ENCODE measurements at places on chromosomes 12 and 14. TPM values are rescaled to one million over a fixed set of nuclear protein-coding genes. Genes with fewer than 3 reads are reported as not detected.

- DNase-seq, result peak; percentile 52
Observed at GRCh38 chr12:110689281-110690126, 589 bp upstream of the HVCN1 start.

DNA sequence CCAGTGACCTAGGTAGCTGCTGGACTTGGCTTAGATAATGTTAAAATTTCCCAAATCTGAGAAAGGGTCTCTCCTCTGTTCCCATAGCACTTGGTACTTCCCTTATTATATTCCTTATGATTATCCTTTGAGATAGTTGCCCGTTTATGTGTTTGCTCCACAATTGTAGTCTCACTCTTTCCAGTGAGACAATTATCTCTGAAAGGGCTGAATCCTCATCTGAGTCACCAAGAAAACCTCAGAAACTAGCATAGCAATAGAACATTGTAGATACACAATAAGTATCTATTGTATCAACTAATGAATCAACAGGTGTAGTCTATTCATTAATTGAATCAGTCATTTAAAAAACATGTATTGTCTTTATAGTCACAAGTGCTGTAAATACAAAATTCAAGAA lies 119.1 kb upstream of the FAR2 start:
- DNase-seq, result no peak

GRCh38 chr14:95609398-95609990 lies 74.6 kb downstream of the GLRX5 start:
- DNase-seq, result peak; percentile 53

DNA sequence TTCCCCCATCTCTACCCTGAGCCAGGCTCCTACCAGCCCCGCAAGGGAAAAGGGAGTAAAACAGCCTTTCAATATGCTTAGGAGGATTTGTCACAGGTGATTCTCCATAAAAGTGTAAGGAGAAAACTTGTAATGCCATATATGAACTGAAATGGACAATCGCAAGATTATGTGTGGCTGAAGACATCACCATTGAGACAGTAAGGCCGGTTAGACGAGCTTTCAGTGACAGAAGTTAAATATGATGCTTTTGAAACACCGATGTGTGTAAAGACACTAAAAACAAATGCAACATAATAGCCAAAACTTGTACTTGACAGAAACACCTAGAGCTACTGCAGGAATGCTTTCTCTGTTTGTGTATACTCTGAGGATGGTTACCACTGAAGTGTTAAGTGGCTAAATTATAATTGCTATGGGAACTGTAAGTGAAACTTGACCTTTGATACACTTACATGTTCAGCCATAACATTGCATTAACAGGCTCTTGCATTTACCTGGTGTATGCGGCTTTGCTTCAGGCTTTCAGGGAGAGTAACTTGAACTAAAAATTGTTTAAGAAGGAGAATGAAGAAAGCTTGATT lies 42.3 kb downstream of the FAR2 start:
- no peak for DNase-seq

- peak; percentile 19 for DNase-seq
Observed at GRCh38 chr14:58151133-58152013, 640 bp downstream of the ARMH4 start.

DNA sequence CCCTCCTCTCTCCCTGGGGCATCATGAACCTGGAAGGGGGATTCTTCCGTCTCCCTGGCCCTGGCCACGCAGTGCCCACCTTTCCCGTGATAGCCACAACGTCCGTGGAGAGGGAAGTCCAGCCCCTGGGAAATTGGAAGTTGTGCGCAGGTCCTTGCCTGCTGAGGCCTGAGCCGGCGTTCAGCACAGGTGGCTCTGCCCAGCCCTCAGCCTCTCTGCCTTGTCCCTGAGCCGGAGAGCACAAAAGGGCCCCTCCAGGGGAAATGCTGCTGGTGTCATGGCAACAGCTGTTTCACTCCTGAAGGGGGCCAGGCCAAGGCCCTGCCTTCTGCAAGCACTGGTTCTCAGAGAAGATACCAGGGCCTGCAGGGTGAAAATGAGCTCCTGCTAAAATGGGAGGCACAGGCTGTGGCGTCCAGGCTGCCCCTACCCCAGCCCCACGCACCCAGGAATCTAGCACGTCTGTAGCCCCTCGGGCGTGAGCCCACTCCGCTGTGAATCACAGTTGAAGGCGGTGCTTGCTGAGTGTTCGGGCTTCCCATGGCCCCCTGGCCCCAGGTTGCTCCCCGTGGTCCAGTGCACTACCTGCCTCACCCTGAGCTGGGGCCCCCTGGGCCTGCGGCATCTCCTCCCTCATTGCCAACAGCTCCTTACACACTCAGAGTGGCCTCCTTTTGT lies 149.4 kb downstream of the ADGRD1 start:
- DNase-seq, result peak; percentile 16

- DNase-seq, result no peak
Observed at GRCh38 chr12:108647585-108648287, 14.0 kb upstream of the SELPLG start.

- no peak for DNase-seq
Observed at GRCh38 chr14:89551432-89551831, 134.4 kb upstream of the FOXN3 start.

DNA sequence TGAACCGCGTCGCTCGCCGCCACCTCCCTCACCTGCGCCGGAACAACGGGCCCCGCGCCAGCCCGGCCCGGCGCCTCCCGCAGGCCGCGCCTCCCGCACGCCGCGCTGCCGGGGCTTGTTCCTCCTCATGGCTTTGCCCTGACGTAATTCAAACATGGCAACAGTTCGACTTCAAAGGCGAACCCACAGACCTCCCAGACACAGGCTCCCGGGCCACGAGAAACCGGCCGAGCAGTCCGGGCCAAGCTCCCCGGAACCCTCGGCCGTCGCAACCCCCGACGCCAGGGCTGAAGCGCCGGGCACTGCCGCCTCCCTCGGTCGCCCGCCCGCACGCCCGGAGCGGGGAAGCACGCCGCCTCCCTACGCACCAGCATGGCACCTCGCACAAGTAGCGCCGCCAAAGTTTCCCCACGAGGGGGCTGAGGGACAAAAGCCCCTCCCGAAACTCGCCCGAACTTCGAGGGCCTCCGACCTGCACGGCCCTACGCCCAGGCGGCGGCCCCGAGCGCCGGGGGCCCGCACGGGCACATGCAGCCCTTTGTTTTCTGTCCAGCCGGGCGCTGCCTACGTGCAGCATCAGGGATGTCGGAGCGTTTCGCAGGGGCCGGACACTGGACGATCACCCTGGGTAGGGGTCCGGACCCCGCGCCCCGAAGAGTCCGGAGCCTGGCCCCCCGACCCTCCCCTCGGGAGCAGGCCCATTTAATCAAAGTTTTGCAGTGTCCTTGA lies 1.7 kb downstream of the SINHCAF start:
- DNase-seq, result peak; percentile 58

KRT82 gene
- total RNA-seq, result not detected

GRCh38 chr14:45251912-45252311 lies 1.1 kb downstream of the MIS18BP1 start:
- DNase-seq, result no peak

- no peak for DNase-seq
Observed at GRCh38 chr12:5522432-5523335, 90.8 kb downstream of the NTF3 start.

GRCh38 chr12:38823738-38824137 lies 81.7 kb downstream of the CPNE8 start:
- DNase-seq, result no peak

GRCh38 chr14:61488417-61489401 lies 167.3 kb downstream of the PRKCH start:
- no peak for DNase-seq
